ENCODE measurements at places on chromosomes 2 and 18. TPM values are rescaled to one million over a fixed set of nuclear protein-coding genes. Genes with fewer than 3 reads are reported as not detected.

The SLC9A4 gene
- 0.08 TPM for total RNA-seq

The MBP gene
- 9.7 TPM for total RNA-seq

The SDC1 gene
- 3.6 TPM for total RNA-seq

The ALPG gene
- not detected for total RNA-seq

DNA sequence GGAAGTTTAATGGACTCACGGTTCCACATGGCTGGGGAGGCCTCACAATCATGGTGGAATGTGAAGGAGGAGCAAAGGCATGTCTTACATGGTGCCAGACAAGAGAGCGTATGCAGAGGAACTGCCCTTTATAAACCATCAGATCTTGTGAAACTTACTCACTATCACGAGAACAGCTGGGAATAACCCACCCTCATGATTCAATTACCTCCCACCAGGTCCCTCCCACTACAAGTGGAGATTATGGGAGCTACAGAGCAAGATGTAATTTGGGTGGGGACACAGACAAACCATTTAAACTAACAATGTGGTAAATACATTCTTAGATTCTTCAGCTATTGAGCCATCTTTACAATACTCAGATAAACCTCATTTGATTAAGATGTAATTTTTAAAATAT is 176.1 kb downstream of the SH3BP4 start:
- no peak overlapping the region for H3K4me3 ChIP-seq
- no peaks in the 10 kb centered on the region for H3K27me3 ChIP-seq
- DNase-seq, result no peak
- peaks cover 16% of the 10 kb centered on the region for H3K4me1 ChIP-seq
- H3K36me3 ChIP-seq, result no peaks in the 10 kb centered on the region

GRCh38 chr2:118554616-118555015 is 292.8 kb downstream of the EN1 start:
- DNase-seq, result no peak
- H3K27me3 ChIP-seq, result peaks cover 1% of the 10 kb centered on the region
- no peaks in the 10 kb centered on the region for H3K36me3 ChIP-seq
- no peak overlapping the region for H3K4me3 ChIP-seq
- H3K27ac ChIP-seq, result no peak overlapping the region

DNA sequence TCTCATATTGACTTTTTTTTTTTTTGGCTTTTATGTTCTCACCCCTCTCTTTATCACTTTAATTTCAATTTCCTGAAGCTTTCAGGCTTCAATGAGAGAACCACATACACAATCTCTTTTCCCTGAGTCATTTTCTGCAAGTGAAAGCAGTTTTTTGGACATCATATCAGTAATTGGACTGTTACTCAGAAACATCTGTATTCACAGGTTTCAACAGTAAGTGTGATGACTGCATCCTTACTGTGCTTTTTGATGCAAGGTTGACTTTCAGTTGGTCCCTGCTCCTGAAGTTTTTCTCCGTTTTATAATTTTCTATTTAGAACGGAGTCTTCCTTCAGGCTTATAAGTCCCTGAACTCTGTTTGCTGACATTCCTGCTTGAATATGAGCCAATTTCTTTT is 70.5 kb upstream of the CCBE1 start:
- H3K27me3 ChIP-seq, result peaks cover 2% of the 10 kb centered on the region
- no peak for DNase-seq
- H3K36me3 ChIP-seq, result no peaks in the 10 kb centered on the region
- no peaks in the 10 kb centered on the region for H3K4me1 ChIP-seq
- H3K27ac ChIP-seq, result no peak overlapping the region

DNA sequence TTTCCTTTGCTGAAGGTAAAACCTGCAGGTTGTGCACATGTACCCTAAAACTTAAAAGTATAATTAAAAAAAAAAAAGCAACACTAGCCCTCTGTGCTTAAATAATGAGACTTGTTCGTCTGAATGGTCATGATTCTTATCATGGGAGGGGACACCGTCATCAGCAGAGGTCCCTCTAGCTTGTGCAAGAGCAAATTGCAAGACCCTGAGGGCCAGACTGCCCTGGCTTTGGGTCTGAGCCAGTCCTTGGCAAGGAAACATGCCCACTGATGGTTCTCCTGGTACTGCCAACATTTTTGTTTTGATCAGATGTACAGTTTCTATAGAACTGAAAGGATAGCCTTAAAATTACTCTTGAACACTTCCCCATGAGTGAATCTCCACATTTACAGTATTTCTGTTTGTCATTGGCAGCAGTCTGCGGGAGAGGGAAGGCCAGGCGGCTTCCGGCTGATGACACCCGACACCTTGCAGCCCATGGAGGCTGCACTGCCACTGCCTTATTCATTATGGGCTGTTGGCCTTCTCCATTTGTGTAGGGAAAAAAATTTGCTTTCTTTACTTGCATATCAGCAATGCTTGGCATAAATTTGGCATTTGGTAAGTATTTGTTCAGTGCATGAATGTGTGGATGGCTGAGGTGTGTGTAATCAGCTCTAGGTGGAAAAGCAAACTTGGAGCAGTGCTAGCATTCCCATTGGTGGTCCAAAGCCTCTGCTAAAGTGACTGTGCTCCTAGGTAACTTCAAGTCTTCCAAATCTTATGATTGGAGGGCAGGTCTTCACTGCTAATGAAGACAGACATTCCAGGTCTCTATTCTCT is 161.6 kb upstream of the ALKAL2 start:
- no peak overlapping the region for H3K4me3 ChIP-seq
- DNase-seq, result no peak
- H3K27ac ChIP-seq, result no peak overlapping the region

GRCh38 chr2:196453613-196454047 is 185.9 kb upstream of the CCDC150 start:
- H3K27ac ChIP-seq, result no peak overlapping the region
- H3K27me3 ChIP-seq, result no peaks in the 10 kb centered on the region
- H3K4me1 ChIP-seq, result no peaks in the 10 kb centered on the region
- no peaks in the 10 kb centered on the region for H3K36me3 ChIP-seq
- H3K4me3 ChIP-seq, result no peak overlapping the region

DNA sequence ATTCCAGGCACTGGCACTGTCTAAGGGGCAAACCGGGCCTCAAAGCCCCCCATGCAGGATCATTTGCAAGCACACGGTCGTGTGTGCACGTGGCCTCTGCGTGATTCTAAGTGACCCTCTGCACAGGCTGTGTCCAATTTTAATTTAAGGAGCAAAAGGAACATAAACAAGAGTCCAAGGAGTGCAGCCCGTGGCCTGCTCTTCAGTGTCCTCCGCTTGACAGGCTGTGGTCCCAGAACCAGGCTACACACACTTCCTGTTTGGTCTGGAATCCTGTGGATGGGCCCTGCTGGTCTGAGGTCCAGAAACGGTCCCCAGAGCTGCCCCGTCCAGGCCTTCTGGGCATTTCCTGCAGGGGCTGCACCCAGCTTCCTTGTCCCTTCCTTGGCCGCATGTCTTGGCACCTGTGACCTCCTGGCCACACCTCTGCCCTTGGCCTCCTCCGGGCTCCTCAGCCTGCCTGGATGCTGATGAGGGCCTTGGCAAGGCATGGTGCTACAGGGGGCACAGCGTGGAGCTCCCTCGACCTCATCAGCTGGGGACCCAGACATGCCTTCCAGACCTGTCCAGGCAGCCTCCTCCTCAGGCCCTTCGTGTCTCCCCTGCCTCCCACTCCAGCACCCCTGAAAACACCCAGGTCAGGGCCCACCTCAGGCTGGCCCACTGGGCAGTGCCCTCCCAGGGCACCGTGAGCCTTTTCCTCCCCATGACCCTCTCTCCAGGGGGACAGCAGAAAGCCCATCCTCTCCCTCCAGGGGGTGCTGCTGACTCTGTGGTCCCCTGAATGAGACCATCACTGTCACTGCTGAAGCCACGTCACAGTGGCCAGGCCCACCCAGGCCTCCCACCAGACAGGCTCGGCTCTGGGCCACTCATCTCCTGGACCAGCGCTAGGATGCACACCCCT is 136.4 kb upstream of the GPC1 start:
- H3K27ac ChIP-seq, result no peak overlapping the region
- H3K4me3 ChIP-seq, result no peak overlapping the region
- H3K4me1 ChIP-seq, result peaks cover 5% of the 10 kb centered on the region
- H3K27me3 ChIP-seq, result peaks cover 3% of the 10 kb centered on the region
- no peak for DNase-seq
- H3K36me3 ChIP-seq, result no peaks in the 10 kb centered on the region

- no peak overlapping the region for H3K27ac ChIP-seq
- no peaks in the 10 kb centered on the region for H3K27me3 ChIP-seq
- H3K4me1 ChIP-seq, result no peaks in the 10 kb centered on the region
- DNase-seq, result no peak
These were observed 100.3 kb downstream of the DAW1 start for GRCh38 chr2:227971619-227972230.

DNA sequence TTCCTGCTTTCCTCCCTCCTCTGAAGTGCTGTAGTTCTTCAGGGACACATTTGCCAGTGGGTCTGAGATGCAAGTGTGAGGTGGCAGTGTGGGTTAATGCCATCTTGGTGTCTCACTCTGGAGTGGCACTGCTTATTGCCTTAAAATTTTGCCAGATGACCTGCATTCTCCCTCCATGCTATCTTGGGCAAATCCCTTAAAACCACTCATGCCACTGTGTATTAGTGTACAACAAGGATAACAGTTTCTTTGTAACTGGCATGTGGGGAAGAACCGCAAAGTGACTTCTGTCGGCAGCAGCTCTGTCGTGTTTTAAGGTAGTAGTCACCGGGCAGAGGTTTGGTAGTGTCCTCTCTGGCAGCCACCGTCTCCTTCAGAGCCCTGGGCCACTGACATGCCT is 124.2 kb downstream of the NEDD4L start:
- no peak overlapping the region for H3K4me3 ChIP-seq
- H3K4me1 ChIP-seq, result peaks cover 2% of the 10 kb centered on the region
- peaks cover 5% of the 10 kb centered on the region for H3K27me3 ChIP-seq

DNA sequence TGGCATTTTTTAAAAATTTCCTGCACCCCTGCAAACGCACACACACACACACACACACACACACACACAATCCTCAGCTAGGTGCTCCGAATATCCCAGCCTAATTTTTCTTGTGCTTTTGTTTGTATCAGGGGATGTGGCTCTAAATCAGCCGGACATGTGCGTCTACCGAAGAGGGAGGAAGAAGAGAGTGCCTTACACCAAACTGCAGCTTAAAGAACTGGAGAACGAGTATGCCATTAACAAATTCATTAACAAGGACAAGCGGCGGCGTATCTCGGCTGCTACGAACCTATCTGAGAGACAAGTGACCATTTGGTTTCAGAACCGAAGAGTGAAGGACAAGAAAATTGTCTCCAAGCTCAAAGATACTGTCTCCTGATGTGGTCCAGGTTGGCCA is 1.8 kb downstream of the HOXD13 start:
- H3K4me1 ChIP-seq, result peaks cover 35% of the 10 kb centered on the region
- H3K27me3 ChIP-seq, result peaks cover 45% of the 10 kb centered on the region
- no peaks in the 10 kb centered on the region for H3K36me3 ChIP-seq

GRCh38 chr2:105910497-105911238 is 166.0 kb downstream of the NCK2 start:
- H3K36me3 ChIP-seq, result peaks cover 4% of the 10 kb centered on the region
- DNase-seq, result no peak
- H3K27me3 ChIP-seq, result peaks cover 2% of the 10 kb centered on the region
- no peak overlapping the region for H3K4me3 ChIP-seq
- H3K27ac ChIP-seq, result no peak overlapping the region

DNA sequence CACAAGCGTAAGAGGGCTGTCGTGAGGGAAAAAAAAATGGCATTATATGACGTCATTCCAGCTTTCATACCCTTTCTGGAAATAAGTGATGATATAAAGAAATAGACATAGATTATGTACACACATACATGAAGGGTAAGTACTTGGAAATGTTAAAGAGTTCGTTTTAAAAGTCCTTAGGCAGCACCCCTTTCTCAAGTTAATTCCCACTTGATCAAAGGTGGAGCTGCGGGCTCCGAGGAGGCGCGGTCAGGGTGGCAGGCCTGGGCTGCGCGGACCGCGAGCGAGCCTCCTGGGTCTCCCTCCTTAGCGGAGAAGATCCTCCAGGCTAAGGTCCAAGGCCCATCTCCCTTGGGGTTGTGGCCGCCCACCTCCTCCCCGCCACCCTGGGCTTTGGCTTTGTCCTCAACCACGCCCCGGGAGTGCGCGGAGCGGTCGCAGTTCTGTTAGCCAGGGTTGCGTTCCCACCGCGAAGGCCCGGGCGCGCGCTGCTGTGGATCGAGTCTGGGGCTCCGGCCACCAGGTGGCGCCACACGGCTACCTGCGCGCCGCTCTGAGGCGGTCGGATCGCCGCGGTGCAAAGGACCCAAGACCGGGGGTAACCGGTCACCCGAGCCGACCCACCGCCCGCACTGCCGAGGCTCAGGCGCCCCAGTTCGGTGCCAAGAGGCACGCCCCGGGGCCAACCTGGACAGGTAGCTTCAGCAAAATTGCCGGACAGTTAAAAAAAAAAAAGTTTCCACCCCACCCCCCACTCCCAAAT is 66.8 kb downstream of the HNRNPLL start:
- H3K27me3 ChIP-seq, result peaks cover 9% of the 10 kb centered on the region
- no peak overlapping the region for H3K4me3 ChIP-seq
- H3K4me1 ChIP-seq, result no peaks in the 10 kb centered on the region
- H3K36me3 ChIP-seq, result no peaks in the 10 kb centered on the region
- peak; percentile 90 for DNase-seq
- no peak overlapping the region for H3K27ac ChIP-seq

All from endothelial cell (in vitro differentiated cells).